ENCODE measurements at places on chromosomes 5 and 9.

- peaks cover 9% of the 10 kb centered on the region for H3K4me1 ChIP-seq
- DNase-seq = peak; percentile 60
- peaks cover 92% of the 10 kb centered on the region for H3K36me3 ChIP-seq
- H3K4me3 ChIP-seq = no peak overlapping the region
- no peaks in the 10 kb centered on the region for H3K27me3 ChIP-seq
Measured at GRCh38 chr9:114339130-114339908, 9.7 kb downstream of the ORM2 start.

GRCh38 chr5:160020964-160021363 lies 12.0 kb downstream of the TTC1 start:
- H3K36me3 ChIP-seq = peaks cover 14% of the 10 kb centered on the region
- no peak overlapping the region for H3K4me3 ChIP-seq
- H3K27me3 ChIP-seq = no peaks in the 10 kb centered on the region
- DNase-seq = no peak
- no peak overlapping the region for H3K27ac ChIP-seq

DNA sequence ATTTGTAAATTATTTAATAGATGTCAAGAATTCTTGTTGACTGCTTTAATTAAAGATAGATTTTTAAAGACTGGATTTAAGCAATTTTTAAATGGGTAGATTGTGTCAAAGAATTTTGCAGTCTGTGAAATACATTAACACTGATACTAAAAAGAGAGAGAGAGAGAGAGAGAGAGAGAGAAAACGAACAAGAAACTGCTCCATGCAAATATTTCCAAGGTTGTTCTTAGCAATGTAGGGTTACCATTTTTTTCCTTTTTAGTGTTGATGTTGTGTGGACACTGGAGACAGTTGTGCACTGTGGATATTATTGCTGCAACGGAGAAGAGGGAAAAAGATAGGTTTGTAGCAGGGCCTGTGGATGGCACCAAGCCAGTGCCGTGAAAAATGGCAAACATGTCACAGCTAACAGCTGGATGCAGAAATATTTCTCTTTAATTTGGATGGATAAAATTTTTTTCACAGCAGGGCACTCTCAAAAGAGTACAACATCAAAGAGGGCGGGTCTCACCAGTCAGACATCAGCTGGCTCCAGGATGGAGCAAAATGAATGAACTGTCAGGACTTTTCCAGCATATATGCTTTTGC lies 58.2 kb downstream of the PRDM6 start:
- no peak overlapping the region for H3K4me3 ChIP-seq
- H3K36me3 ChIP-seq = no peaks in the 10 kb centered on the region
- DNase-seq = no peak
- H3K27me3 ChIP-seq = peaks cover 10% of the 10 kb centered on the region
- no peaks in the 10 kb centered on the region for H3K4me1 ChIP-seq

GRCh38 chr5:58875599-58875998 lies 292.7 kb downstream of the RAB3C start:
- H3K36me3 ChIP-seq = no peaks in the 10 kb centered on the region
- H3K27ac ChIP-seq = no peak overlapping the region
- H3K4me3 ChIP-seq = no peak overlapping the region
- H3K27me3 ChIP-seq = peaks cover 31% of the 10 kb centered on the region
- H3K4me1 ChIP-seq = no peaks in the 10 kb centered on the region

DNA sequence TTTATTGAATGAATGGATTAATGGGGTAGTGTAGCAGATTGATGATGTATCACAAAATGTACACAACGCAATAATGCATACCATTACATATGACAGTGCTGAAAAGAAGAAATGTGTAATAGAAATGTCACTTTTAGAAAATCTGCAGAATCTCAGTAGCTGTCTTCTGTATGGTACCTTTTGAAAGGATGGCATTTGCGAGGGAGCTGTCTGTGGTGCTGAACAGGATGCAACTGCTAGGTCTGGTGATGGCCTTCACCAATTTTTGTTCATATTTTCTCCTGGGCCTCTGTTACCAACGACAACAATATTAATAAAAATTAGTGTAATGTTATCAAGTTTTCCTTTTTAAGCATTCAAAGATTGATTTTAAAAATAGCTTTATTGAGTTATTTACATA lies 36.2 kb upstream of the OTULIN start:
- H3K4me3 ChIP-seq = no peak overlapping the region
- H3K27ac ChIP-seq = no peak overlapping the region
- peak; percentile 66 for DNase-seq
- H3K4me1 ChIP-seq = no peaks in the 10 kb centered on the region

- H3K36me3 ChIP-seq = no peaks in the 10 kb centered on the region
- peak overlapping the region; percentile 93 for H3K27ac ChIP-seq
- peaks cover 19% of the 10 kb centered on the region for H3K4me1 ChIP-seq
- no peaks in the 10 kb centered on the region for H3K27me3 ChIP-seq
- H3K4me3 ChIP-seq = peak overlapping the region; percentile 91
Measured at GRCh38 chr9:97237951-97238889, 69.2 kb upstream of the CCDC180 start.

DNA sequence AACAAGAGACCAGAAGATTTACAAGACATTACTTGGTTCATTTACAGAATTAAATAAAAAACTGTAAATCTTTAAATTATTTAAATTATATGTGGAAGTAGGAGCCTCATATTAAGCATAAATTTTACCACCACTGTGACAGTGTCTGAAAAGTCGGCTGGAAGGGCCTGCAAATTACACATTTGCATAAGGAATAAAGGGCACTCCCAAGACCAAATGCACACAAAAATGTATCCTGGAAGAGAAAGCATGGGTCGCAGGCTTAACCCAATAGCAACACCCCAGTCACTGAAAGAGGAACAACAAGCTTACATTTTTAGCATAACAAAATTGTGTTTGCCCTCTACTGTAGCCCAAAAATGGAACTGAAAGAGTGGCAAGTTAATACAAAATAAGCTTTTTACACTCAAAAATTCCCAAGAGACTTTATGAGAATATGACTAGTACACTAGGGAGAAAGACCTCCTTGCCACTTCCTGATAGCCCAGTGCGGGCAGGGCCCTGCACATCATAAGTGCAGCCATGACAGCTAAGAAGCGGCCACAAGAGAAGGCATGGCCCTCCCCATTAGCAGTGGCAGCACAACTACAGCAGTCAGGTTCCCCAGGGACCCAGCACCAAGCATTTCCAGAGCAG lies 482.0 kb downstream of the DTWD2 start:
- no peaks in the 10 kb centered on the region for H3K4me1 ChIP-seq
- no peaks in the 10 kb centered on the region for H3K27me3 ChIP-seq
- H3K36me3 ChIP-seq = no peaks in the 10 kb centered on the region
- no peak for DNase-seq
- H3K27ac ChIP-seq = no peak overlapping the region

GRCh38 chr5:172664681-172665541 lies 23.8 kb downstream of the NEURL1B start:
- H3K4me3 ChIP-seq = no peak overlapping the region
- H3K36me3 ChIP-seq = no peaks in the 10 kb centered on the region
- H3K27me3 ChIP-seq = peaks cover 4% of the 10 kb centered on the region
- H3K4me1 ChIP-seq = no peaks in the 10 kb centered on the region

DNA sequence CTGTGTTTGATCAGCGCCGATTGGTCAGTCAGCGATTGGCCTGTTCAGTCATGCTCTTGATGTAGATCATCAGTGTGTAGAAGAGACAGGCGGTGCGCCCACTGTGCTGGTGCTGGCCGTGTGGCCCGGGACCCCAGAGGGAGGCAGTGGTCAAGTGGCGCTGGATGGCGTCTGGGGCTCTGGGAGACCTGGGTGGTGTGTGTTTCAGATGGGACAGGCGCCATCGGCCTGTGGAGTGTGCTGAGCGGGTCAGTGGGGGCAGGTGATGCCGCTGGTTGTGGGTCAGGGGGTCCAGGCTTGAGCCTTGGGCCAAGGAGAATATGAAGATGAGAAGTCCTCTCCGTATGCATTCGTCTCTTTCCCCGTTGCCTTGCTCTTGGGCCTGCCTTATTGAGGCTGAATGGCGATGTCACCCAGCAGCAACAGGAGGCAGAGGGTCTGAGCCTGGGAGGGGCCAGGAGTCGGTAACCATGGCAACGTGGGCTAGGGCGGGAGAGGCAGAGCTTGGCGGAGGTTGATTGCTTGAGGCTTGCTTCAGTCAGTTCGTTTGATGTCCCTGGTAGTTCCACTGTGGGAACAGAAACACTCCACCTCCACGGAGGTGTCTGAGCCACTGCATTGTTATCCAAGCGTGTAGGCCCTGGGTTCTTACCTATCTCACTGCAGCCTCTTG lies 117.8 kb upstream of the CACNA1B start:
- peaks cover 85% of the 10 kb centered on the region for H3K36me3 ChIP-seq
- no peaks in the 10 kb centered on the region for H3K27me3 ChIP-seq
- H3K4me1 ChIP-seq = peaks cover 55% of the 10 kb centered on the region
- H3K4me3 ChIP-seq = no peak overlapping the region

- H3K4me1 ChIP-seq = peaks cover 76% of the 10 kb centered on the region
- H3K36me3 ChIP-seq = no peaks in the 10 kb centered on the region
- H3K27ac ChIP-seq = no peak overlapping the region
- no peak for DNase-seq
Measured at GRCh38 chr5:142823126-142823525, 52.9 kb downstream of the ARHGAP26 start.

DNA sequence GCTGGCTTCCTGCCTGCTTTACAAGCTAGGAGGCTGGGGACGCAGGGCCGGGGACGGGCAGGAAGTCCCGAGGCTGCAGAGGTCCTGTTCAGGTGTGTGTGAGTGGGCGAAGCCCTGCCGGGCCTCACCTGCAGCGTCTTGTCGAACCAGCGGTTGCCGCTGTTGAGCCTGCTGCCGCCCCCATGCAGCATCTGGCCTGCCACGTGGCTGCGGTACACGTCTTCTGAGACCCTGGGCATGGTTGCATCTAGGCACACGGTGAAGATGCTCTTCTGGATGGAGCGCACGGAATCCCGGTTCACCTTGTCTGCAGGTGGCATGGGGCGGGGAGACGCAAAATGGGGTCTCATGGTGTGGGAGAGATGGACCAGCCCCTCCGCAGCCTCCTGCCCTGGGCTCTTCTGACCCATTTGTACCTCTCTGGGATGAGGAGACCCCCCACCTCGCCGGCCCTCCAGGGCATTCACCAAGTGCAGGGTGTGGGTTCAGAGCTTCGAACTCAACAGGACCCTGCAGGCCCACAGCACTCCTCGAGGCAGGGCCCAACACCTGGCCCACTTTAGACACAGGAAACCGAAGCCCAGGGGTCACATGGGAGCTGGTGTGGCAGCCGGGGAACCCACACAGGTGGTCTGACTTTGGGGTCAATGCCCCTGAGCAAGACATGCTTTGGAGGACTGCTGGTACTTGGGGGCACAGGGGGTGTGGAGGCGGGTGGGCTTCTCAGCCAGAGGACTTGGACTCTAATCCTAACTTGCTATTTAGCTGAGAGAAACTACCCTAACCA lies 10.0 kb downstream of the CRAT start:
- H3K27ac ChIP-seq = no peak overlapping the region
- DNase-seq = no peak
- H3K4me3 ChIP-seq = no peak overlapping the region
- no peaks in the 10 kb centered on the region for H3K27me3 ChIP-seq
- H3K36me3 ChIP-seq = no peaks in the 10 kb centered on the region

GRCh38 chr5:144201588-144201987 lies 30.9 kb downstream of the KCTD16 start:
- no peak for DNase-seq
- H3K27me3 ChIP-seq = peaks cover 42% of the 10 kb centered on the region
- H3K36me3 ChIP-seq = no peaks in the 10 kb centered on the region
- H3K4me1 ChIP-seq = peaks cover 4% of the 10 kb centered on the region

- no peaks in the 10 kb centered on the region for H3K36me3 ChIP-seq
- no peak overlapping the region for H3K4me3 ChIP-seq
- no peak overlapping the region for H3K27ac ChIP-seq
- no peaks in the 10 kb centered on the region for H3K4me1 ChIP-seq
- DNase-seq = no peak
- no peaks in the 10 kb centered on the region for H3K27me3 ChIP-seq
Measured at GRCh38 chr9:16272776-16273175, 597.7 kb downstream of the BNC2 start.

DNA sequence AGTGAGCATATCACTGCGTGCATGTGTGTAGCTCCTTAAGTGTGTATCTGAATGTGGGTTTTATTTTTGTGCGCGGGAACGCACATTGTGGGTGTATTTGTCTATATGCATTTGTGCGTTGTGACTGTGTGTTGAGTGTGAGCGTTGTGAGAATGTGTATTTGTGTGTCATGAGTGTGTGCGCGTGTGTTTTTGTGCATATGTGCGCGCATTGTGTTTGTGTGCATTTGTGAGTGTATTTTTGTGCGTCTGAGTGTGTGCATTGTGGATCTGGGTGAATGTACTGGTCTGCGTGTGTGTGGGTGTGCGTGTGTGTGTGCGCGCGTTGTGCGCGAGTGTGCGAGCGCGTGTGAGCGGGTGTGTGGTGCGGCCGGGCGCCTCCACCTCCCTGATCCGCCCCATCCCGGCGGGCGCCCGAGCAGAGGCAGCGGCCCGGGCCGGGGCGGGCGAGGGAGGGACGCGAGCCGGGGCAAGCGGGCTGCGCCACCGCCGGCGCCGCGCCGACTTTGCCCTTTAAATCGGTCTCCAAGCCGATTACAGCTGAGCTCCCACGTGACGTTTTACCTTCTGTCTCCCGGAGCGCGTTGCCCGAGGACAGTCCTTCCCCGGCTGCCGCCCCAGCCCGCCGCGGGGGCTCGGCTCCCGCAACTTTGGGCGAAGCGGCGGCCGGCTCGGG lies at the start of gene RASGRF2:
TSS of gene RASGRF2 (plus strand) at position 596 of the 675 bp plus-strand sequence. CDS start 376 bp downstream, outside the sequence.
- H3K4me1 ChIP-seq = peaks cover 49% of the 10 kb centered on the region
- peak within 1 kb of the TSS; percentile 42 for H3K27ac ChIP-seq
- no peaks in the 10 kb centered on the region for H3K36me3 ChIP-seq
- peaks cover 24% of the 10 kb centered on the region for H3K27me3 ChIP-seq

GRCh38 chr5:143195491-143195890 lies 208.0 kb downstream of the NR3C1 start:
- DNase-seq = no peak
- H3K27ac ChIP-seq = no peak overlapping the region
- H3K4me3 ChIP-seq = no peak overlapping the region
- peaks cover 3% of the 10 kb centered on the region for H3K36me3 ChIP-seq
- no peaks in the 10 kb centered on the region for H3K27me3 ChIP-seq

DNA sequence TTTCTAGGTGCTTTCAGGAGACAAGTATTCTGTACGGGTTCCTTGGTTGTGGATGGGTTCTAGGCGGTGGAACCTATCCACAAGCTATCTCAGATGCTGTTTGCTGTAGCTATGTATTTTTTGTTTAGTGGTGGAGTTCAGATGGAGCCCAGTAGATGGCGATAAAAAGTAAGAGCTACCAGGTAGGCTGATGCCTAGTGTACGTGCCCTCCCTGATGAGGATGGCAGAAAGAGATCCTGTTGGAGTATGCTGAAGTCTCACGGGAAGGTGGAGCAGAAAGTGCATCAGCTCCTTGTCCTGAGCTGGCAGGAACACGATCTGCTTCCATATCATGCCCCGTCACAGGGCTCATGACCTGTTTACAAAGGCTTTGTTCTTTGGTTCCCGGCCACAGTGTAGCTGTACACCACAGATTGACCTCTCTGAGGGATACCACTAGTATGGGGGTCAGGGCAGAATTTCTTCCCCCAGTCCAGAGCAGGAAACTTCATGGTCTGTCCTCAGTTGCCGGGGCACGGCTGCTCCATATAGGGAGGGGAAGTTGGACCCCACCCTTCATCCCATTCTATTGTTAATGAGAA lies 12.6 kb upstream of the UGT3A2 start:
- H3K27ac ChIP-seq = no peak overlapping the region
- H3K27me3 ChIP-seq = peaks cover 50% of the 10 kb centered on the region
- no peaks in the 10 kb centered on the region for H3K4me1 ChIP-seq

GRCh38 chr9:7161469-7161868 lies 403.7 kb downstream of the KDM4C start:
- DNase-seq = no peak
- H3K27ac ChIP-seq = no peak overlapping the region
- H3K4me3 ChIP-seq = no peak overlapping the region
- H3K27me3 ChIP-seq = no peaks in the 10 kb centered on the region
- no peaks in the 10 kb centered on the region for H3K4me1 ChIP-seq
